ENCODE measurements at places on chromosomes 16 and 17. TPM values are rescaled to one million over a fixed set of nuclear protein-coding genes. Genes with fewer than 3 reads are reported as not detected.
A peak's percentile ranks its signal among the peaks of the same experiment; 100 is the strongest.

DNA sequence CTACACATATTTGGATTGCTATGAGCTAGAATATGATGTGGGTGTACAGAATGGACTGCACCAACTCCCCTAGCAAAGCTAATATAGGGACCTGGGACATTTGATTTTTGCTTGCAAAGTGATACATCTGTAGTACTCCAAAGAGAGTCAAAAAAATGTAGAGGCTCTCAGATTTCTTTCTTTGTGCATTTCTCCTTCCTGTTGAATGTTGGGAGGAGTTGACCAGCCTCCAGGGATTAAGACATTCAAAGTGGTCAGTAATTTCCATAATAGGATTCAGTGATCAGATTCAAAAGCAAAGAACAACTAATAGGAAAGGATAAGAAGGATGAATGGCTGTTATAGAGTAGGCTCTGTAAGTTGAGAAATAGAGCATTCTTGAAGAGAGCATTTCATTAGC lies 934.9 kb downstream of the KCNJ2 start:
- no peak for DNase-seq

Gene LGALS3BP
- total RNA-seq, result 733 TPM

Gene LRRC37A3
- 2.0 TPM for total RNA-seq

GRCh38 chr16:65005696-65006095 lies 116.2 kb downstream of the CDH11 start:
- no peak for DNase-seq

- DNase-seq, result no peak
Observed at GRCh38 chr16:79081297-79082066, 519.1 kb downstream of the MAF start.

DNA sequence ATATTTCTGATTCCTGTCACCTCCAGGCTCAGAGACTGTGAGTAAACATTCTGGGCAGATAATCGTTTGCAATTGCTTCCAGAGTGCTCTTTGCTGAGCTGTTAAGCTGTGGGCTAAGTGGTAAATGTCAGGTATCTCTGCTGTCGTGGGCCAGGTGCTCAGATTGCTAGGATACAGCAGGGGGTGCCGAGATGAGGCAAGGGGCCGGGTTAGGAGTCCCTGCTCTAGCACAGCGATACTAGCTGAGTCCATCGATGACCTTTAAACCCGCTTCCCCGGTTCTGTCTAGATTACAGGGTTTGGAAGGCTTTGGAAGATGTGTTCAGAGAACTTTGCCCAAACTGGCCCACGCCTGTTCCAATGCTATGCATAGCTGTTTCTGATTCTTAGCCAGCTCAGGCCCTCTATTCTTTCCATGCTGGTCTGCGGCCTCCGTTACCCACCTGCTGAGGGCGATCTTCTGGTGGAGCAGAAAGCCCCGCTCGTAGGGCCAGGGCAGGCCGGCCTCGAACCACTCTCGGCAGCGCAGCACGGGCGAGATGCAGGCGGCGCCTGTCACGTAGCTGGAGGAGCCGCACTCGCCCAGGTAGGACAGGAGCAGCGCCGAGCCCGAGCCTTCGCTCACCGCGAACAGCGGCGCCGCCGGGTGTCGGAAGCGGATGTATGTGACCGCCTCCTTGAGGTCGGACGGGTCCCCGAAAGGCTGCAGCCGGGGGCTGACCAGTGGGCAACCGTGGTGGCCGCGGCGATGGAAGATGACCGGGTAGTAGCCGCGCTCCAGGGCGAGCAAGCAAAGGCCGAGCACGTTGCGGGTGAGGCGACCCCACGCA lies 979 bp downstream of the ABHD15 start:
- peak; percentile 60 for DNase-seq

DNA sequence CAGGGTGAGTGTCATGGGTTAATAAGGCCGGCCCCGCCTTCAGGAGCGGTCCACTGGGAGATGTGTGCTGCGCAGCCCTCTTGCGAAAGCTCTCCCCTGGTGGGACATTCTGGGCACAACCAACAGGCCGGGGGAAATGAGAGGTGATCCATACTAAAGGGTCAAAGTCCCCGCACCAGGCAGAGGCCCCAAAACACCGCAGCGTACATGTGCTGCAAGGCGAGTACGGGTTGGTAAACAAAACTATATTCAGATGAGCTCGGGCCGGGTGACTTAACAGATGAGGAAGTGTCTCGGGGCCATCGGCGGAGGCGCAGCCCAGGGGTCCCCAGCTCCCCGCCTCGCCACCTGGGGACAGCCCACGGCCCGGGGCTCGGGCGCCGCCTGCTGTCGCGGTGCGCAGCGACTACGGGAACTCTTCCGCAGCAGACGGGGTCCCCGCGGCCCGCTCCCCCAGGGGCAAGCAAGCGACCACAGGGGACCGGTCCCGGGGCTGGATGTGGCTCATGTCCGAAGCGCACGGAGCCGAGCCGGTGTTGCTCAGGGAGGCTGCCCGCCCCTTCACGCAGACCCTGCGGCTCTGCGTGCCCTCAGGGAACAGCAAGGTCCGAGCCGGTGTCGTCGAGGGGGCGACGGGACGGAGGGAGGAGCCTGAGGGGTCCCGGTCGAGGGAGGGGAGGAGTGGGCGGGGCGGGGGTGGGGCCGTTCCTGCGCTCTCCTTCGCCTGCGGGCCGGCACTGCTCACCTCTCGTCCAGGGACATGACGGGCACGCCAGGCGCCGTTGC lies at the start of gene RAB37:
Gene RAB37, plus strand, starts transcription at position 744 of the 786 bp plus-strand sequence. Its CDS starts 17 bp downstream, at position 761.
- peak; percentile 66 for DNase-seq

DNA sequence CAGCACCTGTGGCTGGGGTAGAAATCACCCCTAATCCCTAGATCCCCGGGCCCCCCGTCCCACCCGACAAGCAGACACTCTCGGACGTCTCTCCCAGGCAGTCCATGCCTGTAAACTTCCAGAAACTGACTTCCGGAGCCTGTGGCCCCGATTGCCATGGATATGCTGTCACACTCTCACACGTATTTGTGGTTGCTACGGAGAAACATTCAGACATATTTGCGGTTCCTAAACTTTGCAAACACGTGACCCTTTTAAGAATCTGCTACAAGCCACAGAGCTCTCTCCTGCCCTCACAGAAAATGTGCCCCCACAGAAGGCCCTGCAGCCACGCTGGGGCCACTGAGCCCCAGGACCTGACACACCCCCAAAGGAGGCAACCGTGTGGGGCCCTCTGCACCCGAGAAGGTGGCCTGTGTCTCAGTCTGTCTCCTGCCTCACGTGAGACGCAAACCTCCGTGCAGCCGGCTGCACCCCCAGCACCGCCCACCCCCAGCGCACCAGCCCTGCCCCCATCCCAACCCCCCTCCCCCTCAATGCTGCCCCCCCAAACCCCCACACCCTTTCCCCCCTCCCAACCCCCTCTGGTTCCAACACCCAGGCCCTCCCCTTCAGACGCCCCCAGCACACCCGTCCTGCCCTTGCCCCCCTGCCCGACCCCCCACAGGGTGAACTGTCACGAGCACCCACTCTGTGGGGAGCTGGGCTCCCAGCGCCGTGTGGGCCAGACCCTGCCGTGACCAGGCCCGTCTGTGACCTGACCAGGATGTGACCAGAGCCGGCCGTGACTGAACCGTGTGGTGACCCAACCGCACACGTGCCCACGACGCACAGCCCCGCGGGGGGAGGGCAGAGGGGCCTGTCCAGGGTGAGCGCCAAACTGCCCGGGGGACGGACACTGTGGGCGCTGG lies 66.3 kb upstream of the METRNL start:
- no peak for DNase-seq

Gene CHST4
- total RNA-seq, result 0.67 TPM

DNA sequence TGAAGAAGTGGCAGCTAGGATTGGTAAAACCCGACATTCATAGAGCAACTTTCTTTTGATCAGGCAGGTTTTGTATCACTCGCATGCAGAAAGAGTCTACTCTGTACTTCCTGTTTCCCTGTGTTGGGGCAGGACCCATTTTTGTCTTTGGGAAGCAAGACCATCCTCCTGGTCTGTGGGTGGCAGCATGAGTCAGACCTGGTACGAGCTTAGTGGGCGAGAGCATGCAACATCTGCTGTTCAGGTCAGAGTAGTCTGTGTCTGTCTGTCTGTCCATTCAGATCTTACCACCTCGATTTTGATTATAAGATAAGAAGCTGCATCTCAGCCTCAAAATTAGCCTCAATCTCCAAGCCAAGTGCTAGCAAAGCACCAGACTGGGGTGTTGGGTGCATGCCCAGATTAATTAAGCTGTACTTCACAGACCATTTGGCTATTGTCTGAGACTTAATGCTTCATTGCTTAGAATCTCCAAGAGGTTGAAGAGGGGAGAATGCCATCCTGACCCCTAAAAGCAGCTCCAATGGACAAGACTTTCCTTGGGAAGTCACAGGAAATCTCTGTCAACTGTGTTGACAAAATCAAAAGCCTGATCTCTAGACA lies 110.9 kb downstream of the XYLT1 start:
- peak; percentile 57 for DNase-seq

Gene SMPD3
- 3.0 TPM for total RNA-seq

DNA sequence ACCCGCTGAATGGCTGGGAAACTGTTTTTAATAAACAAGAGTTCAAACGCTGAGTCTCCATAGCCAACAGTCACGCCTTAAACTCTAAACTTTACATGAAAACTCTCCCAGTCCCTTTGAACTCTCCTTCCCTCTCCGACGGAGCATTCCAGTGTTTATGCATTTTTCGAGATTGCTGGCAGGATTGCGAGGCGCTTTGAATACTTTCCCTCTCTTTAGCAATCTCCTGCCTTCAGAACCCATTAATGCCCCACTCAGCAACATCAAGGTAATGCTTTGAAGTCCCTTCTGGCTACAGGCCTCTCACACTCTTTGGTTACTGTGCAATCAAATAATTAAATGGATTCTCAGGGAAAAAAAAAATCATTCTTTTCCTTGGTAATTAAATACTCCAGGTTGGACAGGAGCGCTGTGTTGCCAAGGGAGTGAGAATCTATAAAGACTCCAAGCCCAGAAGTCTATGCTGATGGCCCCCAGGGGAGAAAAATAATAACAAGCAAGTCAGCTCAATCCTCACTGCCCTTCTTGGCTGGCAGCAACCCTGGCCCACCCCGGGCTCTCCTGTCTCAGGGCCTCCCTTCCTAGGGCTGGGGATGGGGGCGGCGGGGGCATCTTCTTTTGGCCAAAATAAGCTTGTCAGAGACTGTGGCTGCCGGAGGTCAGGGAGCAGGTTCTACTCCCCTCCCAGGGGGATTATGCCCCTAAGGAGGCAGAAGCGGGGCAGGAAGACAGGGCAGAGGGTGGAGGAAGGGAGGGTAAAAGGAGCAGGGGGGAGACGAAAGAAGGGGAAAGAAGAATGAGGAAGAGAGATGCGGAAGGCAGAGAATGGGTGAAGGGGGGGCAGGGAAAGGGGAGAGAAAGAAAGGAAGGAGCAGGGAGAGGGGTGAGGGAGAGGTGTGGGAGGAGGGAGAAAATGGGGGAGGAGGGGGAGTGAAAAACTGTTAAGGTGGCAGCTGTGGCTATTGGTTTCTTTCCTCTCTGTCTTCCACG lies 45.2 kb downstream of the AXIN2 start:
- DNase-seq, result no peak

DNA sequence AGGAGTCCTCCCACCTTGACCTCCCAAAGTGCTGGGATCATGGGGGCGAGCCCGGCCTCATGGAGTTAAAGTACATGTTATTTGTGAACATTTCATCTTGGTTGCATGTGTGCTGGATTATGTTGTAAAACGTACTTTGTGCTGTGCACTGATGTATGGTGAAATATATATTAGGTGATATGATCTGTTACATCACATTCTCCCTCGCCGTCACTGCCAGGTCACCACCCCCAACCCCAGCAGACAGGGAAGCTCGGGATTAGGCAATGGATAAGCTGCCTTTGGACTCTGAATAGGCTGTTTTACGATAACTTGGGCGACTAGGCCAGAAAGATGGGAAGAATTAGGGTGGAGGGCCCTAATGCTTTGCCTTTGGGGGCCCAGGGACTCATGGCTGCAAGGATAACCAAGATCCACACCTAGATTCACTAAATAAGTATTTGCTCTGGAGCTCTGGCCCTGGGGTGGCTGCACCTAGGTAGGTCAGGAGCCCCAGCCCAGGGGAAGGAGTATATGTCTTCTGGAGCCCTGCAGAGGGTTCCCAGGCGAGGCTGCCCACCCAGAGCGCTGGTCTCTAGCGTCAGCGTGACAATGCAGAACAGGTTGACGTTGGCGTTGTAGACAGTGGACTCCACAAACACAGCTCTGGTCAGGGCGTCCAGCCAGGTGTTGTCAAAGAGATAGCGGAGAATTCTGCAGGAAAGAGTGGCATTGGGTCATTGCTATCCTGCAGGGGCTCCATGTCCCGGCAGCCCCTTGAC lies 27.1 kb upstream of the GCSH start:
- DNase-seq, result no peak

DNA sequence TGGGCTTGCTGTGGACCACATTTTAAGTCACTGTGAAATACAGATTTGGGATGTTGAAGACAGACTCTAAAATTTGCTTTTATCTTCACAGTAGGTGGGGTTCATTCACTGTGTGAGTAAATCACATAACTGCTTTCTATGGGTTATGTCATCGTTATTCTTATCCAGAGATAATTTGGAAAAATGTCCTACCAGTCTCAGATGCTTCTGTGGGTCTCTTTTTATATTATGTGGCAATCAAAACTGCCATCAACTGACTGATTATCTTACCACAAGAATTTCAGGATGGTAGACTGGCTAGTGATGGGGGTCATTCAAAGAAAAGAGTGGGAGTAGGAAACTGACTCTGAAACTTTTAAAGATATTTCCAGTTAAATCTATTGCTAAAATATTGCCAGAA lies 3.1 kb downstream of the HSBP1 start:
- DNase-seq, result no peak

Gene GFAP
- 4.6 TPM for total RNA-seq

Gene HEATR9
- total RNA-seq, result not detected

GRCh38 chr16:28875134-28876018 lies 2.9 kb upstream of the ATP2A1 start:
- DNase-seq, result no peak

Gene TLCD2
- total RNA-seq, result 3.7 TPM

GRCh38 chr16:47725188-47725695 lies 264.1 kb downstream of the PHKB start:
- no peak for DNase-seq

Data from right atrium auricular region (tissue), 2 donors.